Activated CD4-positive, alpha-beta T cell treated with anti-CD3 and anti-CD28 coated beads for 4 hours (primary cell): ENCODE measurements at places on chromosomes 7 and 10.

DNA sequence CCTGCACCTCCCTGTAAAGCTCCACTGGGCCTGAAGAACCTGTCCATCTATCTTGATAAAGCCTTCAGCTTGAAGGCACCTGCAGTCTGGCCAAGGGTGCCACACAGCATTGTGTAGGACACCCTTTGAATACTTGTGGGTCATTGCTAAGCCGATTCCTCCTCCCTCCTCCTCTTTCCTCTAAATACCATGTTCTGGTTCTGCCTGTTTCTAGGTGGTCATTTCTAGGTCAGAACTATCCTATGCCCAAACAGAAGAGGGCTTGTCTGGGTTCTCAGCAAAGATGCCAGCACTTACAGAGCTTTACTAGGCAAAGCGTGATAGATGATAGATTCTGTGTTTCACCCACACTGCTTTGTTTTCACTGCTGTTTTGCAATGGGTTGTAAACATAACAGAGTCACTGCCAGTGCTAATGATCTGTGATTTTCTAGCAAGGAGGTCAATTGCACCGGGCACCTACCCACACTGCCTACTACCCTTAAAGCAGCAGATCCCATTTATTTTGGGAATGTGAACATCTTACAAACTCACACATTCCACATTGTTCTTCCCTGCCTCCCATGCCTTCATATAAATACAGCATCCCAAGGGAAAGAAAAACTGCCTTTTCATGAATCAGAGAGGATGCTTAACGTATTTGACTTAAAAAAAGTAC is 279.1 kb upstream of the PITRM1 start:
- DNase-seq, result no peak

DNA sequence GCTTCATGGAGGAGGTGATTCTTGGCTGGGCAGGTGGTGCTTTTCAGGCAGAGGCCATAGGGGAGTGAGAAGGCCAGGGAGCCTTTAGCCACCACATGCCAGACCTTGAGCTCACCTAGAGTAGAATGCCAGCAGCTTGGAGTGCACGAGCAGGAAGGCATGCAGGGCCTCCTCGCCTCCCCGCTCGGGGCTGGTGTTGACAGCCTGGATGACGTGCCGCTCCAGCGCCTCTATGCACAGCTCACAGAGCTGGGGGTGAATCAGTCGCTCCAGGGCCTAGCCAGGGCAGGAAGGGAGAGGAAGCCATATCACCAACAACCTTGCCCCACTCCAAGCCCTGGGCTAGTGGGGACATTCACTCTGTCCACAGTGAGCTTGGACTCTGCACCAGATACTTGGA is 15.7 kb downstream of the HPS1 start:
- DNase-seq, result no peak

DNA sequence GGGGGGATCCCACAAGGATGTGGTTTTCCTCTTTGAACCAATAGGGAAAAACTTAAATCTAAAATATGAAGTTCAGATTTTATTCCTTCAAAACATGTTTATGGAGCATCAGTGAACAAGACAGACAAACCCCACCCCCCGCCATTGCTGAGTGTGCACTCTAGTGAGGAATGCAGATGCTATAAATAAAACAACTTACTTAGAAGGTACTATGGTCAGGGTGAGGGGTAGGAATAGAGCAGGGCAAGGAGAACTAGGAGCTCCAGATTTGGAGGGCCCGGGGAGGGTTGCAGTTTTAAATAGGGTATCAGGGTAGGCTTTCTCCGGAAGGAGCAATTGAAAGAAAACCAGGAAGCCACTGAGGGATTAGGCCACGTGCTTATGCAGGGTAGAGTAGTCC is 47.9 kb downstream of the CELF2 start:
- no peak for DNase-seq

DNA sequence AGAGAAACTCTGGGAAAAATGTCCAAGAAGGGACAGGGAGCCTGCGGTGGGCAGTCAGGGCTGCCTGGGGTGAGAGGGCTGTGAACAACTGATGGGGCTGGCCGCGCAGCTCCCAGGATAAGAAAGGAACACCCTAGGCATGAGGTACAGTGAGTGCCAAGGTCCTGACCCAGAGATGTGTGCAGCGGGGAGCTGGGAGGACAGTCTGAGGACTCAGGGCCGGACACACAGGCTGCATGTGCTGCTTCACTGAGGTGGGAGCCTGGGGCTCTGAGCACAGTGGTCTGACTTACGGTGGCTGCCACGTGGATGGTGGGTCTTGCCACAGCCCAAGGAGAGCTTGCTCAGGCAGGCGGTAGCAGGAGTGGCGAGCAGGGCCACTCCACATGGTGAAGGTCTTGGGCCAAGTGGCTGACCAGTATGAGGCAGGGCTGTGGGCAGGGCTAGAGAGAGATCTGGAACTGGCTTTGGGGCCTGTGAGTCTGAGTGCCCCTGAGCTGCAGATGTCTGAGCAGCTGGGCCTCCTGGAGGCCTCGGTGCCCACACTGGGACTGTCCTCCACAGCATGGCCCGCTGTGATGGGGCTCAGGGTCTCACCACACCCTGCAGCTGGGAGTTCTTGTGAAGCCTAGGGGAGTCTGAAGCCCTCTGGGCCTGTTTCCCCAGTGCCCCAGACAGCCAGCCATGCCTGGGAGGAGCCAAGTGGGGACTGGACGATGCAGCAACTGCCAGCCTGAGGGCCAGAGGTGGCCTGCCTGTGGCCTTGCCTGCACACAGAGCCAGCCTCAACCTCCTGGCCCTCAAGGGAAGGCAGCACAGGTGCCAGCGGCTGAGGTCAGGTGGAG is 60.3 kb downstream of the RASGEF1A start:
- DNase-seq, result no peak
